ENCODE measurements at places on chromosomes 7 and 10.

DNA sequence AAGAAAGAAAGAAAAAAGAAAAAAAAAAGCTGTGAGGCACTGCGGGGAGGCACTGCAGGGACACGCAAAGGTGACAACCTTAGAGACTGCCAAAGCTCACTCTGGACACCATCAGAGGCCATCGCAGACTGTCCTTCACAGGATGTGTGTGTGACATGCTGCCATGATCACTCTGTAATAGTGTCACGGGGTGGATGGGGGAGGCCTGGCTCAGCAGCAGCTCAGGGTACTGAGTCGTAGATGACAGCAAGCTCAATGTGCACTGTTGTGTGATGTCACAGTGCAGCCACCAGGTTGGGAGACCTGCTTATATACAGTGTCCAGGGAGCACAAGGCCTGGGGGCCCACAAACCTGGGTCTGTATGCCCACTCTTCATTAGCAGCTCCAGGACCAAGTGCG lies 83.3 kb downstream of the SLIT1 start:
- H3K4me1 ChIP-seq: no peaks in the 10 kb centered on the region
- DNase-seq: no peak
- H3K4me3 ChIP-seq: no peak overlapping the region
- peaks cover 68% of the 10 kb centered on the region for H3K36me3 ChIP-seq
- H3K27ac ChIP-seq: no peak overlapping the region
- H3K27me3 ChIP-seq: peaks cover 7% of the 10 kb centered on the region

GRCh38 chr7:3950249-3950648 lies 649.2 kb downstream of the SDK1 start:
- H3K36me3 ChIP-seq: no peaks in the 10 kb centered on the region
- no peaks in the 10 kb centered on the region for H3K4me1 ChIP-seq
- no peak overlapping the region for H3K4me3 ChIP-seq
- no peaks in the 10 kb centered on the region for H3K27me3 ChIP-seq
- no peak overlapping the region for H3K27ac ChIP-seq

DNA sequence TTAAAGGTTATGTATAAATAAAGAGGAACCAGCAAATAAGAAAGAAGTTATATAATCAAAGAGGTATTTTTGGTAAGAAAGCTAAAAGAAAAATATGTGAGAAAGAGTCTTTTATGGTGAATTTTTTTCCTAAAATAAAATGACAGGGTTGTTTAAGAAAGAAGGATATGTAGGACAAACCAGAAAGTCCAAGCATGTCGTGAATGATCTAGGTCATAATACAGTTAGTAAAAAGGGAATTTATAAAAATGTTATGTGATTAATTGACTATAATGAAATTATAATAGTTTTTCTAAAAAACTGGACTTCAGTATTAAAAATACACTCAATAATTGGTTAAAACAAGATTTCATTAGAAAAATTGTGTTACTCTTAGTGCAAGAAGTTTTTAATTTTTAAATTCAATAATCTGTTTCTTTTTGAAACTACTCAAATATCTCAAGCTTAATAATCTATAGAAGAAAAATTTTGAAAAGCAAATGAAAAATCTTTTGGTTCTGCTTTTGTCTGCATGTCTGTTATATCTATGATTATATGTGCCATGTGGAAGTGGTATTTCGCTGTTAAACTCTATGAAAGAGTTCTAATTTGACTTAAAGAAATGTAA lies 23.3 kb downstream of the AVL9 start:
- H3K4me3 ChIP-seq: no peak overlapping the region
- H3K4me1 ChIP-seq: no peaks in the 10 kb centered on the region
- H3K27me3 ChIP-seq: no peaks in the 10 kb centered on the region
- H3K27ac ChIP-seq: no peak overlapping the region
- no peak for DNase-seq

GRCh38 chr10:49650724-49651034 lies 28.8 kb upstream of the C10orf53 start:
- H3K27ac ChIP-seq: no peak overlapping the region
- no peaks in the 10 kb centered on the region for H3K27me3 ChIP-seq
- peaks cover 39% of the 10 kb centered on the region for H3K4me1 ChIP-seq
- no peaks in the 10 kb centered on the region for H3K36me3 ChIP-seq
- H3K4me3 ChIP-seq: no peak overlapping the region

DNA sequence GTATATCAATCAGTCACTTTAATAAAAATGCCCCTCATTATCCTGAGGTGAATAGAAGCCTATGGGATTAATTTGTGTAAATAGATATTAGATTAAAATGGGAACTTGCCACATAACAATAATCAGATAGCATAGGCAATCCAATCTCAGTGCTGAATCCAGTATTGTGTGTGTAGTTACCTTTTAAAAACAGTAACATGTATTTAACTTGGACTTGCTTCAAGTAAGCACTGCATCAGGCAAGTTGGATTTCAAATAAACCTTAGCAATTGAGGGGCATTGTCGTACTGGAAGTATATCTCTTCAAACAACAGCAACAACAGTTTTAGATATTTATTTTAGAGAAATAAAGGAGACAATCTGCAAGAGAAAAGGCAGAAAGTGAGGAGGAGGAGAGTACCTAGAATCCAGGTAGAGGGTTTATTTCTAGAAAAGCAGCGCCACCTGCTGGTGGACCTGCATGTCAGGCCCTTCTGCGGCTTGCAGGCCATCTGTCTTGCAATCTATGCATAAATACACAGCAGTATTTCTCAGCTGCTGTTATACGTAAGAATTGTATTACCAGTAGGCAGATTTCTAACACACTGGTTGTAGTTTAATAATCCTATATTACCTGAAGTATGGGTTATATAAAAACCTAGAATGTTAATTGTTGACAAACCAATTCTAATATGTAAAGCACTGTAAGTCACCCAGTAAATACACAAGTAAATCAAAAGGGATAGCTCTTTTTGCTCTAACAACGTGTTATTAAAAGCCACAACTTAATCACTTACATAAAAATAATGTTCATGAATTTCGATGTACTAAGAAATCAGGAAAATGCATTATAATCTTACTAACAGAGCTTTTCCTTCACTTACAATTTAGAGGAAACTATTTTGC lies 652.8 kb downstream of the KCNMA1 start:
- peak; percentile 71 for DNase-seq
- no peak overlapping the region for H3K27ac ChIP-seq
- no peaks in the 10 kb centered on the region for H3K27me3 ChIP-seq
- H3K4me3 ChIP-seq: no peak overlapping the region
- H3K4me1 ChIP-seq: no peaks in the 10 kb centered on the region
- no peaks in the 10 kb centered on the region for H3K36me3 ChIP-seq

DNA sequence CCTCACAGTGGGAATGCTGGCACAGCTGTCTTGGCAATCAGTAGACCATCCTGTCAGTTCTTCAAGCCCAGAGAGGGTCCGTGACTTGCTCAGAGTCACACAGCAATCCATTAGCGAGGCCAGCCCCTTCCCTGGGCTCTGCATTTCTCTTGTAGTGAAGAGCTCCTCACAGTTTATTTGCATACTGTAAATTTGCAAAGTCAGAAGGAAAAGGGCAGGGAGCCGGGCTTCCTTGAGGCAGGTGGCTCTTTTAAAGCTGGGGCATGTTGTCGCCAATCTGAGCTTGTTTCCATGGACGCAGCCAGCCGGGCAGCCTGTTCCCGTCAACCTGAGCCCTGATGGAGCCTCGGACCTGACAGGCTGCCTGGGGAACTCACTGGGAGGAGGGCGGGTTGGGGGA lies 123.4 kb downstream of the CUX1 start:
- peaks cover 7% of the 10 kb centered on the region for H3K36me3 ChIP-seq
- peak overlapping the region; percentile 83 for H3K27ac ChIP-seq
- H3K4me3 ChIP-seq: no peak overlapping the region
- DNase-seq: no peak
- no peaks in the 10 kb centered on the region for H3K27me3 ChIP-seq
- H3K4me1 ChIP-seq: peaks cover 48% of the 10 kb centered on the region

DNA sequence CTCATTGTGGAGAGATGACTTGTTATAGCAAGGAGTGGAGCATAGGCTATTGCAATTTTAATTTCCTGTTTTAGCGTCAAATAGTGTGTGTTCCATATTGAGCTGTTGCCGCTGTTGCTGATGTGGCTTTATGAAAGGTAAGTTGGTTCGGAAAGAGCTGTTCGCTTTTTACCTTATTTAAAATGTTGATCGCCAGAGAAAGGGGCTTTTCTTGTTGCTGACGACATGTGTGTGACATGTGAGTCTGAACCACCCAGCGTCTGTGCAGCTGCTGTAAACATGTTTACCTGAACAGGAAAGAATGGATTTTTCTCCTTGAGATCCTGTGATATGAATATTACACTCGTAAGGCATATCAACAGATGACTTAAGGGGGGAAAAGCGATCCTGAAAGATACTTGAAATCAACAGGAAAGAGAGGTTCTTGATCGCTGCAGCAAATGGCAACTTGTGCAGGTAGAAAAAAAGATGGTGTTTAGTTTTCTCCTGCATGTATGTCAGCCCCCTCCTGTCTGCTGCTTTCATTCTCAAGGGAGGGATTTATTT lies 2.5 kb downstream of the ZEB1 start:
- H3K4me1 ChIP-seq: peaks cover 11% of the 10 kb centered on the region
- H3K4me3 ChIP-seq: peak overlapping the region; percentile 92
- H3K36me3 ChIP-seq: no peaks in the 10 kb centered on the region
- peak; percentile 66 for DNase-seq
- no peaks in the 10 kb centered on the region for H3K27me3 ChIP-seq
- H3K27ac ChIP-seq: peak overlapping the region; percentile 84
